ENCODE measurements at places on chromosomes 3 and 15.

DNA sequence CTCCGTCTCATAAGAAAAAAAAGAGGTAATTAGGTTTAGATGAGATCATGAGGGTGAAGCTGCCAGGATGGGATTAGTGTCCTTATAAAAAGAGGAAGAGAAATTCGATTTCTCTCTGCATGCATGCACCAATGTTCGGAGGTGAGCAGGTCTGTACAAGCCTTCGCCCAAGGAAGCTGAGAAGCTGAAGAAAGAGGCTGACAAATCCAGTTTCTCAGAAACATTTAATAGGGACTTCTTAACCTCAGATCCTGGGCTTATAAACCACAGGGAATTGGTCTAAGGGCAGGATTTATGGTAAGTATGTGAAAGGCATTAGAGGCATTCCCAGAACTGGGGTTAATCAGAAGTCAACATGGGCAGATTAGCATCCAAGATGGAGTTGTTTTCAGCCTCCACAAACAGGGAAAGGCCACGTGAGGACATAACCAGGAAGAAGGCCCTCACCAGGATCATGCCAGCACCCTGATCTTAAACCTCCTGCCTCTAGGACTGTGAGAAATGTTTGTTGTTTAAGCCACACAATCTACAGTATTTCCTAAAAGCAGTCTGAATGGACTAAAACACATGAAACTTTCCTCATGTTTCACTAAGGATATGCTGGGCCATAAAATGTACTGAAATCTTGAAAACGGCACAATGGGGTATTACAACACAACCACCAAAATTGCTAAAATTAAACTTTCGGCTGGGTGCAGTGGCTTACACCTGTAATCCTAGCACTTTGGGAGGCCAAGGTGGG, 11.3 kb downstream of the SHISA5 start:
- DNase-seq = no peak

DNA sequence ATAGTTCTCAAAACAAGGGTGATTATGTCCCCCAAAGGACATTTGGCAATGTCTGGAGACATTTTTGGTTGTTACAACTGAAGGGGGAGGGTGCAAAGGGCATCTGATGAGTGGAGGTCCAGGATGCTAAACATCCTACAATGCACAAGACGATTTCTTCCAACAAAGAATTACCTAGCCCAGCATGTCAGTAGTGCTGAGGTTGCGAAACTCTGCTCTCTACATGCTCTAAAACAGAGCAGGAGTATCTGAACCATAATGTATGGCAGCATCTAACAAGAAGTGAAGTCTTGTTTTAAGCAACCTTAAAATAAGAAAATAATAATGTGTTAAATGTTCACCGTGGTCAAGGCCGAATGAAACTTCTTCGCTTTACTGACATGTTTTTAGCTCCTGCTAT, 7.0 kb downstream of the GYG1 start:
- DNase-seq = no peak

- DNase-seq = no peak
These were observed 630 bp upstream of the EFCAB12 start for GRCh38 chr3:129429080-129429451.

- no peak for DNase-seq
These were observed 35.9 kb downstream of the ACAN start for GRCh38 chr15:88839146-88839545.

DNA sequence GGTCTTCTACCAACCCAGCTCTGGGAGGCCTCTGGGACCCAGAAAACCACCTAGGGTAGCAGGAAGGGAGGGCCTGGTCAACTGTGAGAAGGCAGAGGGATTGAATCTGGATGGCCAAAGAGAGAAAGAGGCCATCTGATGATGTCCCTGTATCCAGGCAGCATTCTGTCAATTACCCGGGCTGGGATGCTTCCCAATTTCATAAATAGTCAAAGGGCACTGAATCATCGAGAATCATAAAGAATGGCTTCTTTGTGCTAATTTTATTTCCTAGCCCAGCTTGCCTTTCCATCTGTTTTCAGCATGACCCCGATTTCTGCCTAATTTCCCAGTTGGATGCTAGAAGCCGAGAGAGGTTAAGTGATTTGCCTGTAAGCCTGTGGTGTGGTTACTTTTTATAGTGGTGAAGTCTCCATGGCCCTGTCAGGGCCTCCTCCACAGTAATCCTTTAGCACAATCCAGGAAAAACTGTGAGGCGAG, 129.2 kb downstream of the FAM43A start:
- DNase-seq = no peak

- DNase-seq = no peak
These were observed 109.7 kb downstream of the MFSD1 start for GRCh38 chr3:158911586-158911985.

GRCh38 chr3:14424711-14425580, 22.5 kb downstream of the SLC6A6 start:
- DNase-seq = no peak

DNA sequence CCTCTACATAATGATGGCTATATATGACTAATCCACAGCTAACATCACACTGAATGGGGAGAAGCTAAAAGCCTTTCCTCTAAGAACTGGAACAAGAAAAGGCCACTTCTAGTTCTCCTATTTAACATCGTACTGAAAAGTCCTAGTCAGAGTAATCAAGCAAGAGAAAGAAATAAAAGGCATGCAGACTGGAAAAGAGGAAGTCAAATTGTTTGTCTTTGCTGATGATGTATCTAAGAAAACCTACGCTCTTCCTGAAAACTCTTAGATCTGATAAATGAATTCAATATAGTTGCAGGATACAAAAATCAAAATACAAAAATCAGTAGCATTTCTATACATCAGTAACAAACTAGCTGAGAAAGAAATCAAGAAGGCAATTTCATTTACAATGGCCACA, 116.9 kb downstream of the TP63 start:
- no peak for DNase-seq

DNA sequence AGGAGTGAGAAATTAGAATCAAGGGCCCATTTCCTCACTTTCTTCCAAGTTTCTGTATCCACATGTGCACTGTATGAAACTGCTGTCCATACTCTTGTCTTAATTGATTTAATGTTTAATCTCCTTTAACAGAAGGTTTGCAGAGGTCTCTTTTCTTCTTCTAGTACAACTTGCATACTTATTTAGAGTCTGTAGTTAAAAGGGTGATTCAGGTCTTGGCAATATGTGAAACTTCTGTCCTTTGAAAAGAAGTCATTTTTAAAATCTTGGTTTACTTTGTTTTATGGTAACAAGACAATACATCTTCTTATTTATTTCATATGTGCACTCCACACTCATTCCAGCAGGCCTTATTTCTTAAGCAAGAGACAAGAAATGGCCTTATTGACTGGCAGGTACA, 25.8 kb downstream of the TMEM45A start:
- no peak for DNase-seq

DNA sequence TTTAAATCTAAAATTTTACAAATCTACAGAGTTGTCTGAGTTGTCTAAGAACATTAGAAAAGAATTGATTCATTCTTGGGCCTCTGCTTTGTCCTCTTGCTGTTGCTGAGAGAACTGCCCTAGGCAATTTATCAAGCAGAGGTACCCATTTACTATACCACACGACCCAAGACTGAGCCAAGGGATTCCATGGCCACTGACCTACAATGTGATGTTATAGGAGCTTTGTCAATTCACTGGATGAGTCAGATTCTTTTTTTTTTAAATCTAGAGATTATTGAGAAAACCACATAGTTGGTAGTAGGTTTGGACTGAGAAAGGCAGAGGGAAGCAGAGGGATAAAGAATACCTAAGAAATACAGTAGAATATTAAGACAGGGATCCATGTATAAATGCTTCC, 55.3 kb downstream of the TRAT1 start:
- no peak for DNase-seq

DNA sequence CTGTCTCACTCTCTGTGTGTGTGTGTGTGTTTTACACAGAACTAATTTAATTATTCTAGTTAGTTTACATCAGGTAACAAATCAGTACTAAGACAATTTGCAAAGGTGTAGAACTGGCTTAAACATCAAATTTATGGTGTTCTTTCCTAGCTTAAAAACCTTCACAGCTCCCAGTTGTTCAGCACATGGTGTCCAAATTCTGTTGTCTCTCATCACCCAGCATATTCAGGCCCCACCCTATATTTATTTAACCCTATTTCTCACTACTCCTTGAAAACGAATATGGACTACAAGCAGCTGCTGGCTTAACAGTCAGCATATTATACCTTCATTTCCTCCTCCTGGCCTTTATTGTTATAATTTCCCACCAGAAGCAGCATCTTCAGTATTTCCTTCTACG, 1.2 kb downstream of the IL20RB start:
- DNase-seq = no peak

GRCh38 chr3:138467931-138468330, 33.5 kb downstream of the ESYT3 start:
- no peak for DNase-seq

DNA sequence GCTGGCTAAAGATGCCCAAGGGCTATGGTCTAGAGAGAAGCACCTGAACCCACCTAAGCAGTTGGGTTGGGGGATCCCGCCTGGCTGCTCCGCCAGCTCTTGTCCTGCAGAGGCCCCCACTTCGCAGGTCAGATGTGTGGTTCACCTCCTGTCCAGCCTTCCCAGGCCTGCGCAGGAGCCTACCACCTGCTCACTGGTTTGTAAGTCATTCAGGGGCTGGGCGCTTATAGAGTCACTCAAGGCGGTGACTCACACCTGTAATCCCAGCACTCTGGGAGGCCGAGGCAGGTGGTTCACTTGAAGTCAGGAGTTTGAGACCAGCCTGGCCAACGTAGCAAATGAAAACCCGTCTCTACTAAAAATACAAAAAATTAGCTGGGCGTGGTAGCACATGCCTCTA, 3.9 kb upstream of the FURIN start:
- no peak for DNase-seq

GRCh38 chr15:98723195-98723594, 74.9 kb downstream of the IGF1R start:
- no peak for DNase-seq

DNA sequence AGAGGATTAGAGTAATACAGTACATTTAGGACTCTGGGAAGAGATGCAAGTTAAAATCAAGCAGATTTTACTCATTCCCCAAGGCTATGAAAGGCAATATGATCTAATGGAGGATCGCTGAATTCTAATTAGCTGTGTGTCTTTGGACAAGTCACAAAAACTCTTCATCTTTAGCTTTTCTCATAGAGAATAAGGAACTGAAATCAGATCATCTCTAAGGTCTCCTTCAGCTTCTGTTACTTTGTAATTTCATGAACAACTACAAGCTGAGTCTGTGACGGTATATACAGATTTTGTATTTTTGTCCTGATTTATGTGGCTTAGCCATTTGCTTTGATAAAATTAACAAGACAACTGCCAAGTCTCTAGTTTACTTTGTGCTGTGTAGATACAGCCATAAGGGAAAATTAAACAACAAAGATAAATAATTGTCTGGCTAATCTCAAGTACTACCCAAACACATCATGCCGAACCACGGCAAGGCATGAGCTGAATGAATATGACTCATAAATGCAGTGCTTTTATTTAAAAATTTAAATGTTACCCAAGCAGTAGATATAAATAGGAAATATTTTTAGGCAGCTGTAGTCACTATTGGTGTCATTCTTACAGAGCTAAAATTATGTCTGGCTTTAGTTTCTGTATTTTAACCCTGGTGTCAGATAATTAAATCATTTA, 81.5 kb downstream of the GAP43 start:
- no peak for DNase-seq

DNA sequence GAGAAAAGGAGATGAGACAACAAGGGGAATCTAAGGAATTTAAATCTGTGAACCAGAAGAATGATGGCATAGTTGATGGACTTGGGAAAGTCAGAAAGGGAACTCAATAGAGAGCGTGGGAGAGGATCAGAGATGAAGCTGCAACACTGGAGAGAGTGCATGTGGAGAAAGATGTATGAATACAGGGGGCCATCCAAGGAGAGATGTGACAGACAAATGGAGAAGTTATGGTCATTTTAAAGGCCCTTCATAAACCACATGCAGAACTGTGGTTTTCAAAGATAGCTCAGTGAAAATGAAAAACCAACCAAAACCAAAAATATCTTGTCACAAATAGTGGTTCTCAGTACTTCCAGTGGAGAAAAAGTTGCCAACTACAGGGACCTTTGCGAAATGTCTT, 265.2 kb downstream of the SUCLG2 start:
- DNase-seq = no peak

DNA sequence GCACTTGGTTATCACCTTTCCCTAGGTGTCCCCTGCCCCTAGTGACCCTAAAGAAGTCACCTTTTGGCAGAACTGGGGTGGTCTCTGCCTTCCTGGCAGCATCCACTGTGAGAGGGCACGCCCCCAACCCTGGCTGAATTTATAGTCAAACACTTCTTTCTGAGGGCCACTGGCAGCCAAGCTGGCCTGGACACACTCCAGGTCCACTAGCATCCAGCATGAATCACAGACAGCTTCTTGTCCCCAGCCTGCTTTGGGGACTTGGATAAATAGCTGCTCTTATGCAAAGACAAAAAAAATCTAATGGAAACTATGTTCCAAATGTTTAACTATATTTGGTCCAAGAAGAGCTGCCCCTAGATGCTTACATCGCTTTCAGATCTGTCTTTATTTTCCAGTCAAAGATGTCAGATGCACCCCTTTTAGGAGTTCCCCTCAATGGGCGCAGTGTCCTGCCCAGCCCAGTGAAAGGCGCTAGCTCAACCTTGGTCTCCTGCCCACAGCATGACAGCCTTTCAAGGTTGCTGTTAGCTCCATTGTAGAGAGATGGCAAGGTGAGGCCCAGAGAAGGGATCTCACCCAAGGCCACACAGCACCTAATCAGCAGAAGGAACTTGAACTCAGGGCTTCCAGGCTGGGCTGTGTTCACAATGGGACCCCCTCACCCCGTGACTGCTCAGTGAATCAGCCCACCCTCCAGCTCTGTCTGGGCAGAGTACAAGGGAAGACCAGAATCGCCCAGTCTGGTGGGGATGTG, 7.0 kb downstream of the RASL12 start:
- DNase-seq = peak; percentile 76

DNA sequence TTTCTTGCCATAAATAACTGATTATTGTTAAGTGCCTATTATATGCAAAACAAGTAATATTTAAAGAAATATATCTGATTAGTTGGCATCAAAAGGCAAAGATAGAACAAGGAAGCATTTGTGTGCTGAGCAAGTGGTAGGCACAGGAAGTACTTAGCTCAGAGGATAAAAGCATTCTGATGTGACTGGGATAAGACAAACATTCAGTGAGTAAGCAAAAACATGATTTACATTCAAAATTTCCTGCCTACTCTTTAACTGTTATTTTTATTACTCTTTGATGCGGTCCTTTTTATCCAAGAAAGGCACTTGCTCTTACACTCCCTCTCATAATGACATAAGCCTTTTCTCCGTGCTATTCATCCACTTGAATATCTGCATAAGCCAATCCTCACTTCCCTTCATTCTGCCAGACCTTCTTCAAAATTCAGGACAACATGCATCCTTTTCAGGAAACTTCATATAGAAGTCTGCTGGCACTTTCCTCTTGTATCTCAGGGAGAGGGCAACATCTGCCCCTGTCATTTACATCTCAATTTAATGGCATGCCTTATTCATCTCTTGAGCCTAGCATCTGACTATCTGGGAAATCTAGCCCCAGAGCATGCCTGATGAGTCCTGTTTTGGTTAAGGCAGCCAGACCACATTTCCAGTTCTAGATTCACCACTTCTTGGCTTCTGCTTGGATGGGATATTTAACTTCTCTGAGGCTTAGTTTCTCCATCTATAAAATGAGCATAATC, 478.2 kb upstream of the ROBO2 start:
- no peak for DNase-seq

GRCh38 chr15:72358650-72359171, 17.1 kb downstream of the HEXA start:
- peak; percentile 44 for DNase-seq

All from adrenal gland (tissue), 19 donors.